ENCODE measurements at places on chromosomes 4 and X. TPM values are rescaled to one million over a fixed set of nuclear protein-coding genes. Genes with fewer than 3 reads are reported as not detected.

ARMCX4 gene
- 13.3 TPM for total RNA-seq

DNA sequence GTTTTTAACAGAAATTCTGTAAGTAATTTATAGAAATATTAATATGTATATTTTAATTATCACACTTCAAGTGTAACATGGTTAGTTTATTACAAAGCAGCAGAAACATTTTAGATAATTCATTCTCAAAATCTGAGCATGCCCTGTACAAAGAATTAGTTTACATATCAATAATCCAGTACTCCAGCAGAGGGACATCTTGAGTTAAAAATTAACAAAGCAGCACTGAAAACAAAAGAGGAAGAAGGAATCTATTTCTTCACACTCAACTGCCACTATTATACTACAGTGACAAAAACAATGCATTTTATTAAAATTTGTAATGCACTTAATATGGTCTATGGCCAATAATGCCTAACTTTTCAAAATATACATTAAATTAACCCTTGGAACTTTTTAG, 179.1 kb upstream of the KLHL4 start:
- no peak for DNase-seq

TRIML2 gene
- total RNA-seq, result not detected

NEIL3 gene
- total RNA-seq, result 0.33 TPM

GRCh38 chr4:174047363-174047762, 236.1 kb downstream of the FBXO8 start:
- no peak for DNase-seq

DNA sequence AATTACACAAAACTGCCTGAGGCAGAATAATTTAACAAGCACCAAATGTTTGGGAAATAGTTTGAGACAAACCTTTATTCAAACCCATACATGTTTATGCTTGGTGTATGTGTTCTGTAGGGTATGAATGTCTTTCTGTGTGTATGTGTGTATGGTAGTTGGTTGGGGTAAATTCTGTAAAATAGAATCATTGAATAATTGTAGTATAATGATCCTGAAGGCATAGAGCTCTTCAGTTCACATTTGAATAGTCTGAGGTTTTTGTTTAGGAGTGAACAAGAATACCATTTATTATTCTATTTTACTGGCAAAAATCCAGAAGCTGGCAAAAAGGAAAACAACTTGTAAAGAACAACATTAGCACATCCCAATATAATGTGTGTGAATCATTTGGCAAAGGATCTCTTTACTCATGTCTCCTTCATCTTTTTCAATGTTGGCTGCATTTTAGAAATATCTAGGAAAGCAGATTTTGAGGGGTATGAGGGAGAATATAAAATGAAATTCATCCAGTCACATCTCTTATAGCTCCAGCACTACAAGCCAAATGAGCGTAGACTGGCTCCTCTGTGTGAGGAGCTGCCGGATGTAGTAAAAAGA, 360.0 kb downstream of the CHIC1 start:
- no peak for DNase-seq

- no peak for DNase-seq
Measured at GRCh38 chrX:16113978-16114565, 9.3 kb upstream of the GRPR start.

DNA sequence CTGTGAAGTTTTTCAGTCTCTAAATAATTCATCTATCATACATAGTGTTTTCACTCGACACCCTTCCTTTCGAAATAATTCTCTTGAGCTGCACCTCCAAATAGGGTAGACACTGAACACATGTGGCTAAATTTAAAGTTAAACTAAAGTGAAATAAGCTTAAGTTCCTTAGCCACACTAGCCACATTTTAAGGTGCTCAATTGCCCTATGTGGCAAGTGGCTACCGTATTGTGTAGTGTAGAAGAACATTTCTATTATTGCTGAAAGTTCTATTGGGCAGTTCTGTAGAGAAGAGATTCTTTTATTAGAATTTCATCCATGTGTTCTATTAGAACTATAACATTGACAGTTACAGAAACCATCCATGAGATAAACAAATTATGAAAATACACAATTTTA, 107.0 kb upstream of the CTSO start:
- DNase-seq, result no peak

JCHAIN gene
- 1.3 TPM for total RNA-seq

DNA sequence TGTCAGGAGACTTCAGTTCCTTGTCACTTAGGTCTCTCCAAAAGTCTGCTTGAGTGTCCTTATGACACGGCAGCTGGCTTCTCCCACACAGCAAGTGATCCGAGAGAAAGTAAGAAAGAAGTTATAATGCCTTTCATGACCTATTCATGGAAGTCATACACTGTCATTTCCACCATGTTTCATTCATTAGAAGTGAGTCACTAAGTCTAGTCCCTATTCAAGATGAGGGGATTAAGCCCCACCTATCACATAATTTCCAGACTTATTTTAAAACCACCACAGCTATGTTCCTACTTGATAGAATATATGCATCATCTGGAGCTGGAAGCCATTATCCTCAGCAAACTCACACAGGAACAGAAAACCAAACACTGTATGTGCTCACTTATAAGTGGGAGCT, 25.2 kb upstream of the COL25A1 start:
- DNase-seq, result no peak

MSN gene
- 285 TPM for total RNA-seq

GRCh38 chr4:106775636-106776035, 260.5 kb downstream of the DKK2 start:
- DNase-seq, result no peak

DNA sequence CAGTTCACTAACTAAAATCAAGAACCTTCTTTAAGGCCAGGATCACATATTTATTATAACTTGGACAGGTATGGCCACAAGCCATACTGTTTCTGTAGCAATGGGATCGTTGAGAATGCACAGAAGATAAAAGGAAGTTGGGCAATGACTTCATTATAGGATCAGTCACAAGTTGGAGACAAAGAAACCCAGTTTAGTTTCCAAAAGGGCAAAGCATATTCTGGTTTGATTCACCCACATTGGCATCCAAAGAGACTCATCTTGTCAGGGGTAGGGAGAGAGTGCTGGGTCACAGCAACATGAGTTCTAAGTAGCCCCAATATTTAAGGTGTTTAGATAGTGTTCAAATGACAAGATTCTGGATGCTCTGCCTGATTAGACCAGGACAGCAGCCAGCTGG, 317.1 kb upstream of the GALNT7 start:
- no peak for DNase-seq

CXCL6 gene
- not detected for total RNA-seq

DNA sequence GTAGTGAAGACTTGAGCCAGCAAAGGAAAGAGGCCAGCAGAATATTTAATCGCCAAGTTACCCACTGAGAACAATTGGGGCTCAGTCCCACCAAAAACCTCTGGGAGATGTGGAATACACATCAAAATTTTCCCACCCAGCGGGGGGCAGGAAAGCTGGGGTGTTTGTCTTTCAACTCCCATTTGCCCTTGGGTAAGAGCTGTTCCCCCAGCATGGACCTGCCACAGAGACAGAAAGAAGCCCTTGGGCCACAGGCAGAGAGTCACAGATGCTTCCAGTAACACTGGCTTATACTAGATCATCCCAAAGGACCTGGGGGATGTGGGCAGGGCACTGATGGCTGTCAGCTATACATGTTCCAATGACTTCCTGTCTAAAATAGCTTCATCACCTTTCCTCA, 18.9 kb upstream of the FBXW7 start:
- no peak for DNase-seq

GRCh38 chrX:48894891-48895290, 2.7 kb downstream of the TIMM17B start:
- DNase-seq, result no peak

MAML3 gene
- total RNA-seq, result 2.7 TPM

DNA sequence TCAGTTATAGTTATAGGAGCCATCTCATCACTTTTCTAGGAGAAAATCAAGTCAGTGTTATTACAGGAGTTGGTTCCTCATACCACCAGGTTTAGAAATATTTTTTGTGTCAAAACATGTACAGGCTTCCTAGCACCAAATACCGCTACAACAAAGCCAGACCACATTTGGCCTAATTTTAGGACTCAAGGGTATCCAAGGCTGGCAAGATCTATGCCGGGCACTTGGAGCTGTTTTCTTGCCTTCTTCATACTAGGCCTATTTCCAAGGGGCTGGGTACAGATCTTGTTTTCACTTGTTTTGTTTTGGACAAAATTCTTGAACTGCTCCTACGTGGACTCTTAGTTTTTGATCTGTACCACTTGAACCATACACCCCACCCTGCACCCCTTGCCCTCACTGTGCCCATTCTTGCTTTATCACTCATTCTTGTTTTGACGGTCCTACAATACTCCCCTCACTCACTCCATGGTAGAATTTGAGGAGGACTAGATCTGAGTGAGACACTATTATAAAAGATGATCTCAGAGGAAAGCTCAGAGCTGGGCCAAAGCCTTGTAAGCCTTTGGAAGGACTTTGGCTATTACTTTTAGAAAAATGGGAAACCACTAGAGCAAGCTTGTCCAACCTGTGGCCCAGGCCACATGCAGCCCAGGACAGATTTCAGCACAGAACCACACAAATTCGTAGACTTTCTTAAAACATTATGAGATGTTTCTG, 17.7 kb upstream of the TMEM144 start:
- DNase-seq, result no peak

KLKB1 gene
- 0.25 TPM for total RNA-seq

DNA sequence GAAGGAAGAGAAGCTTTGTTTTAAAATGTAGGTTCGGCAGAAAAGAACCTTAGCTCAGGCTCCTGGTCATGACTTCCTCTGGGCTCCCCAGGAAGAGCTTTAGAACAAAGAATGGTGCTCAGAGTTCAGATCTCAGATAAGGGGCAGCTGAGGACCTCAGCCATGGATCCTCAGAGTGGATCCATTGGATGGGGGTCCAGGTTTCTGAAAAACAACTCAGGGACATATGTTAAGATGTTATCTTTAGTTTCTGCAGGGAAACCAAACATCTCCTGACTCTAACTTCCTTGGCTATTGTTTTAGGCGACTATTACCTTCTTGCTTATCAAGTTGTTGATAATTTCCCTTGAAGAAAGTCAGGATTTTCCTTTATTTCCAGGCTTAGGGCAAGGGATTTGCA, 5.4 kb downstream of the EVC start:
- DNase-seq, result no peak

PABPC1L2A gene
- total RNA-seq, result not detected

ZXDA gene
- total RNA-seq, result 15.7 TPM

- DNase-seq, result no peak
Measured at GRCh38 chrX:49949961-49950360, 27.6 kb downstream of the CLCN5 start.

GRCh38 chr4:106343865-106344646, 24.5 kb downstream of the GIMD1 start:
- DNase-seq, result no peak

AR gene
- not detected for total RNA-seq

DNA sequence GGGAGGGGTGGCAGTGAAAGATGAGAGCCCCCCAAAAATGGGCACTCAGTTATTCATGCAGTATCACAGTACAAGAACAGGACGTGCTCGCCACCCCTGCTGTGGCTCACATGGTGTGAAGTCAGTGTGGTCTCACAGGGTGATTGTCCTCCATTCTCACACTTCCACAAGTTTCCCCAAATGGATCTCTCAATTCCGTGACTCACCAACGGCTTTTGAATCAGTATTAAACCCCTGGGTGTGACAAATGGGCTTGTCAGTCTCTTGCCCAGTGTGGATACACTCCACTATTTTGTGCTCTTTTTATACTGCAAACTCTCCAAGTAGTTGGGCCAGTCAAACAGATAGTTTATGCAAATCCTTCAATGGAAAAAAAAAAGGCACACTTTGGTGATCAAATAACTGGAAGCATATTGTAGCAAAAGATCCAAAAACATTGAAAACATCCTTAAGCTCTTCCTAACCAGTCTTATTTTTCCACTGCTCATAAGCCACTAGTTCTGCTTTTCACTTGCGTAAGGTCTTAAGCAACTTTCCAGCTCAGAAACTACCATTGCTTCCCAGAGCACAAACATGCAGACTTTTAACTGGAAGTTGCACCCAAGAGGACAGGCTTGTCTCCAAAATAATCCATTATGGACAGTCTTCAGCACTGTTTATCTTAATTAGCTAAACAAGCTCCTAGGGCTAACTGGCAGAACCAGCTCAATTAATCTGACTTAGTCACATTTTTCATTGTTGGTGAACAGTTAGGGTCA, 365.7 kb downstream of the PPP3CA start:
- no peak for DNase-seq

BEX2 gene
- 57.6 TPM for total RNA-seq
